Activated T-helper 9 cell treated with anti-CD3 and anti-CD28 coated beads, Interleukin-2, amount 50 U/mL, for 16 hours (primary cell): ENCODE measurements at places on chromosomes 7 and 10.

GRCh38 chr10:12847361-12847975 is 154.0 kb downstream of the CCDC3 start:
- DNase-seq = no peak

- no peak for DNase-seq
Observed at GRCh38 chr10:76282061-76283025, 850.9 kb downstream of the LRMDA start.

DNA sequence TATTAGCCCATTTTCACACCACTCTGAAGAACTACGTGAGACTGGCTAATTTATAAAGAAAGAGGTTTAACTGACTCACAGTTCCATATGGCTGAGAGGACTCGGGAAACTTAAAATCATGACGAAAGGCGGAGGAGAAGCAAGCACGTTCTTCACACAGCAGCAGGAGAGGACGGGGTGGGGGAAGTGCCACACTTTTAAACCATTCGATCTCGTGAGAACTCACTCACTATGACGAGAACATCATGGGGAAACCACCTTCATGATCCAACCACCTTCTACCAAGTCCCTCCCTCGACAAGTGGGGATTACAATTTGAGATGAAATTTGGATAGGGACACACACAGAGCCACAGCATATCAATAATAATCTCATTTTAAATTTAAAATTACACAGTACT is 80.2 kb downstream of the VWDE start:
- DNase-seq = no peak

GRCh38 chr7:42574685-42575084 is 337.2 kb downstream of the C7orf25 start:
- no peak for DNase-seq

DNA sequence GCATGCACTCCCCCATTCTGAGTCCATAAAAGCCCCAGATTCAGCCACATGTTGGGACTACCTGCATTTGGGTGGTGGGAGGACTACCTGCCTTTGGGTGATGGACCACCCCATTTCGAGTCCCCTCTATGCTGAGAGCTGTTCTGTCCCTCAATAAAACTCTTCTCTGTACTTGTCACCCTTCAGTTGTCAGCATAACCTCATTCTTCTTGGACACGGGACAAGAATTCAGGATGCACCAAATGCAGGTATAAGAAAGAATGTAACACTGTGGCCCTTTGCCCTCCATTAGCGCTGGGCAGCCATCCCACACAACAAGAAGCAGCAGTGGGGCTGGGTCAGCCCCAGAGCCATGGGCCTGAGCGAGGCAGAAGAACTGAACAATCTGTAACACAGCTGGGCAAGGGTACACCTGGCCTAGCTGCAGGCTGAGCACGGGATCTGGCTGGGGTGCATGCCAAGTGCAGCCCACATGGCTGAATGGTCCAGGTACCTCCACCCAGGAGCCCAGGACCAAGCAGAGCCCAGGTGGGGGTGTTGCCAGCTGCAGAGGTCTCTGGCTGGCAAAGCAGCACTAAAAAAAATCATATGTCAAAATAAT is 1344.3 kb upstream of the LRRTM3 start:
- no peak for DNase-seq

DNA sequence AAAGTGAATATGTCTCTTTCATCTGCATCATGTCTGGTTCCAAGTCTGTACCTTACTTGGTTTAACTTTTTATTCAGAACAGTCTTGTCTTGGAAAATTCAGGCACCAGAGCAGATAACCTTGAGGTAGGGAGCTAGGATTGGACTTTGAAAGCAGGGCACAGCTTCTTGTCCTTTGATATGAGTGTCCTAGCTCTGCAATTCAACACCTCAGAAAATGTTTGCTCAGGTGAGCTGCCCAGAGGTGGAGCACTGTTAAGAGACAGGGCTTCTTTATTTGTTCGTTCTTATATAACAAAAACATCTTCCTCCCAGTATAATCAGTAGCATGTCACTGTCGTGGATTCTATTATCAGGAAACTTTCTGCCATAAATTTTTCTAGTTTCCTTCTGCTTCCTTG is 118.3 kb downstream of the LRRC4 start:
- DNase-seq = no peak

DNA sequence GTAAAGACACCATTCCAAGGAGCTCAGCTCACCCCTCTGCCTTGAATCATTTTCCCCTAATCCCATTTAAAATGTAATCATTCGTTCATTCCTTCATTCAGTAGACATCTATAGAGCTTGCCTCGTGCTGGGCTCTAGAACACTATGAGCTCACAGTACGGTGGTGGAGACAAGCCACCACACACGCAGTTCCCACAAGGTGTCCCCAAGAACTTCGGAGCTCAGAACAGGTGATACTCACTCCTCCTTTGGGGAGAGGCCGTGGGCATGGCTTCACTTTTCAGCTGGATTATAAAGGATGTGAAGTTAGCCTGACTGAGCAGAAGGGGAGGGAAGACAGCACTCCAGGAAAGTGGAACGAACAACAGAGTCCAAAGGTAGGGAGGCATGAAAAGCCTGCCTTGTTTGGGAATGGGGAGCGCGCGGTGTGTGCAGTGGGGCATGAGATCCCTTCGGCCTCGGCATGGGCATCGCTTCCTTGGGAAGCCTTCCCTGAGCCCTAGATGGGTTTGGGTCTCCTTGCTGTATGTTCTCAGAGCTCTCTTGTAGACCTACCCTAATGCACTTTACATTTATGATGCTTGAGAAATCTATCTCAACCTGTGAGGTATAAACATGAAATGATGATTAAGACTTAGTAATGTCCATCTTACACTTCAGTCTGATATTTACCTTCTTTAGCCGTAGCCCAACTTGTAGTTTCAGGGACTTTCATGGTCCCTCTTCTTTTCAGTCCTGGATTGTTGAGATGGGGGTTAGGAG is 809 bp upstream of the OGA start:
- DNase-seq = peak; percentile 15

DNA sequence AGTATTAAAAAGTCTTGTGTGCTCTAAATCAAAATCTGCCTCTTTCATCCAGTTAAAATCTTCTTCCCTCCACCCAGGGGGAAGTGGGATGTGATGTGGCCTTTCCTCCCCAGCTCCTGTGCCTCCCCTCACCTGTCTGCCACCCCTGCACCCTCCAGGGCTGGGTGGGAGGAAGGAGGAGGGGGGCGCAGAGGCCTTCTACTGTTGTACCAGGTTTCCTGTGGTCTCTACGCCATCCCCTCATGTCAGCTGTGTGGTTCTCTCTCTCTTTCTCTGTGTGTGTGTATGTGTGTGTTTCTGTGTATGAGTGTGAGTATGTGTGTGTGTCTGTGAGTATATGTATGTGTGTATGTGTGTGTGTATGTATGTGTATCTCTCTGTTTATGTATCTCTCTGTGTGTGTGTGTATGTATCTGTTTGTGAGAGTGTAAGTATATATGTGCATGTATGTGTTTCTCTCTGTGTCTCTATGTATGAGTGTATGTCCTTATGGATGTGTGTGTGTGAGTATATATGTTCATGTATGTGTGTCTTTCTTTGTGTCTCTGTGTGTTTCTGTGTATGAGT is 45.5 kb upstream of the C10orf71 start:
- no peak for DNase-seq

GRCh38 chr10:97920865-97921264 is 71.2 kb downstream of the GOLGA7B start:
- no peak for DNase-seq

- DNase-seq = no peak
Observed at GRCh38 chr7:28762651-28763050, 195.5 kb downstream of the TRIL start.

GRCh38 chr7:18059171-18059570 is 31.5 kb upstream of the PRPS1L1 start:
- DNase-seq = no peak

DNA sequence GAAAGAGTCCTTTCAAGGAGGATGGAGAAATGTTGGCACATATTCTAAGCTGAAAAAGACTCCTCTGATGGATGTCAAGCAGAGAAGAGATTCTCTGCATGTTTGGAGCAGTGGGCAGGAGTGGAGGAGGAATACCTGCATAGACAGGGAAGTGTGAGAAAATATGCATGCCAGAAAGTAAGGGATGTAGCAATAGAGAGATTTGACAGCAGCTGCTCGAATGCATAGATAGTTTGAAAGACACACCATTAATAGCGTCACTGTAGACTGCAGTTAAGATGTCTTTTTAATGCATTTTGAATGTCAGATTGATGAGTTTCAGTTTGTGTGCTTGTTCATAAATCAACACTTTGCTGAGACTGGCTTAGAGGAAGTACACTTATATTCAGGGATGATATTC is 169.9 kb upstream of the POT1 start:
- no peak for DNase-seq

- DNase-seq = no peak
Observed at GRCh38 chr7:87337331-87337730, 8.1 kb upstream of the CROT start.

- DNase-seq = no peak
Observed at GRCh38 chr10:119817991-119818888, 54.4 kb downstream of the MCMBP start.

DNA sequence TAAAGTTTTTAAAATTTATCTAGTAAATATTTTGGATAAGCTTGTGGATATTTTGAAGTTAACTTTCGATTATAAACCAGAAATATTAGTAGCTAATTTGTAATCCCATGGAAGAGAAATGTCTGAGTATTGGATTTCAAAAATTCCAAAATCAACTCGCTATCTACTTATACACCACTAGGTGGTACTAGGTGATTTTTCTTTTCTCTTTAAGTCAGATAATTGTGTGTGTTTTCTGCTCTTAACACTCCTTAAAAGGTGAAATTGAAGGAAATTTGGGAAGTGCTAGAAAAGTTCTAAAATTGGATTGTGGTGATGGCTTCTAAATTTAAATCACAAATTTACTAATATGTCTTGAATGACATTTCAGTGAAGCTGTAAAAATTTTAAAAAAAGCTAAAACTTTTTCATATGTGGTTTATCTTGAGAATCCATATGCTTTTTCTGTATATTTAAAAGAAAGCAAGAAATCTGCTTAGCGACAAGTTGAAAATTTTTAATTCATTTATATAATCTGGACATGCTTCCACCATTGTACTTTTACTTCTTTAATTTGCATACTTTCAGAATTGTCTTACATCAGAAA is 90.2 kb downstream of the IPMK start:
- DNase-seq = no peak

DNA sequence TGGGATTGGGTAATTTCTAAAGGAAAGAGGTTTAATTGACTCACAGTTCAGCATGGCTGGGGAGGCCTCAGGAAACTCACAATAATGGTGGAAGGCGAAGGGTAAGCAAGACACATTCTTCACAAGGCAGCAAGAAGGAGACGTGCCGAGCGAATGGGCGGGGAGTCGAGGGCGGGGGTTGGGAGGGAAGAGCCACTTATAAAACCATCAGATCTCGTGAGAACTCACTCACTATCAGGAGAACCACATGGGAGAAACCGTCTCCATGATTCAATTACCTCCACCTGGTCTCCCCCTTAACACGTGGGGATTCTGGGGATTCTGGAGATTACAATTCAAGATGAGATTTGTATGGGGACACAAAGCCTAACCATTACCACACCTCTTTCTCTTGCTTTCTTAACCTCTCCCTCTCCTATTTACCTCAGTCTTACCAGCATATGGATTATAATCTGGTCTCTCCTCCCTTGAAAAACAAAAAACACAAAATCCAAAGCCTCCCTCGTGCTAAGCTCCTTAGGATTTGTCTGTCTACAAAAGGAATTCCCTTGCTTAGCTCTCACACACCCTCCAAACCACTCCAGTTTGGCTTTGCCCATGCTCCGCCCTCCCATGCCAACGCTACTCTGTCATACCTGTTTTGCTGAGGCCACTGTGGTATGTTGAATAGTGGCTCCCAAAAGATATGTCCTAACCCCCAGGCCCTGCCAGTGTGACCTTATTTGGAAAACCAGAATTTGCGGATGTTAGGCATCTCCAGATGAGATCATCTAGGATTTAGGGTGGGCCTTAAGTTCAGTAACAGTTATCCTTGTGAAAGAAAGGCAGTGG is 19.6 kb upstream of the EFCAB10 start:
- no peak for DNase-seq

DNA sequence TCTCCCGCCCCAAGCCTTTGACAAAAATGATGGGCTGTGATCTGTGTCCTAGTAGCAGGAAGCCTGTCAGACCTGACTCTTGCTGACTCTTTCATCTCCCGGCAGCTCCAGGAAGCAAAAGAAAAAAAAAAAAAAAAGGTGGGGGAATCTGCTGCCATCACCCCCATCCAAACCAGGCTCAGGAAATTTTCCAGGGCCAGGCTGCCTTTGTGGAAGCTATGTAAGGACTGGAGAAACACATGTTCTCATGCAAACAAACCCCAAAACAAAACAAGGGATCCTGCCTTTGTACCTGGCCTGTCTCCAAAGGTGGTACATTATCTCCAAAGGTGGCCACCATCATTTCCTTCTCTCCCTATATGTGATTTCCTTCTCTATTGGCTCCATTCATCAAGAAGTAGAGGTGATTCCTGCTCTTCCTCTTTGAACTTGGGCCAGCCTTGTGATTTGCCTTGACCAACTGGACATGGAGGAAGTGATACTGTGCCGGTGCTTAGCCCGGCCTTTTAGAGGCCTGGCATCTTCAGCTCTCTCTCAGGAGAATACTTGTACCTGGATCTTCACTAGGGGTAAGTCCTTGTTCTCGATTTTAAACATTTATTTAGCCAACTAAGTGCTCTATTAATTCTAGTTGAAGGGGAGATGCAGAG is 192.2 kb upstream of the SVIL start:
- no peak for DNase-seq

GRCh38 chr7:36165802-36166201 is 12.7 kb downstream of the EEPD1 start:
- DNase-seq = no peak

- DNase-seq = no peak
Observed at GRCh38 chr7:7771452-7771851, 53.0 kb upstream of the RPA3 start.

- DNase-seq = no peak
Observed at GRCh38 chr10:45456233-45456632, 82.2 kb downstream of the ALOX5 start.

GRCh38 chr7:3951316-3952055 is 650.4 kb downstream of the SDK1 start:
- no peak for DNase-seq

DNA sequence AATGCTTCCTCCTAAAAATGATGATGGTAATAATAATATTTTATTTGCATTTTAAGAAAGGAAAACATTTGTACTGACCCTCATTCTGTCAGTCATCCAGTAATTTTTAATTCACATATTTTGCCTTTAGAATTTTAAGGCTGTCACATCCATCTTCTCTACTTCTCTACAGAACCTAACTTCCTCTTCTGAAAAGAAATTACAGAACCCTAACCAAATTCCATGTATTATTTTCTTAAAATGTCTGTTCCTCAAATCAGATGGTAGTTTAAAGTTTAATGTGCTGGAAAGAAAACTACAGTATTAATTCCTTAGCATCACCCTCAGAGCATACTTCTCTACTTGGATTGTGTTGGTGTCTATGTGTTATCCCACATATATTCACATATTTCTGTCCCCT is 9.0 kb downstream of the PIK3CG start:
- DNase-seq = no peak

- no peak for DNase-seq
Observed at GRCh38 chr7:41699516-41699915, 3.4 kb downstream of the INHBA start.

- DNase-seq = no peak
Observed at GRCh38 chr7:104185346-104185745, 22.5 kb downstream of the ORC5 start.
